Urinary bladder (tissue), 4 donors: ENCODE measurements at places on chromosomes 4 and X. TPM values are rescaled to one million over a fixed set of nuclear protein-coding genes. Genes with fewer than 3 reads are reported as not detected.

Gene SLC2A9
- total RNA-seq = 10.4 TPM

Gene PRSS12
- total RNA-seq = 34.7 TPM

Gene SYTL5
- 4.4 TPM for total RNA-seq

Gene TCEAL2
- total RNA-seq = 1.8 TPM

Gene TSPAN6
- 76.8 TPM for total RNA-seq

Gene P2RY8
- 0.26 TPM for total RNA-seq

Gene VEGFD
- total RNA-seq = 2.6 TPM

Gene TCEAL6
- not detected for total RNA-seq

Gene HSD17B10
- total RNA-seq = 28.7 TPM

Gene SERPINA7
- total RNA-seq = not detected

Gene FOXP3
- not detected for total RNA-seq

Gene CXCL5
- 0.11 TPM for total RNA-seq

Gene FRG2
- total RNA-seq = not detected

Gene TRAPPC2
- total RNA-seq = 45.0 TPM

Gene TMEM129
- 18.5 TPM for total RNA-seq

Gene ADAM29
- not detected for total RNA-seq

Gene S100G
- not detected for total RNA-seq

Gene DMP1
- not detected for total RNA-seq

Gene MAGEC1
- not detected for total RNA-seq

Gene TMPRSS11B
- total RNA-seq = not detected
